ENCODE measurements at places on chromosomes 1 and 21. TPM values are rescaled to one million over a fixed set of nuclear protein-coding genes. Genes with fewer than 3 reads are reported as not detected.

DNA sequence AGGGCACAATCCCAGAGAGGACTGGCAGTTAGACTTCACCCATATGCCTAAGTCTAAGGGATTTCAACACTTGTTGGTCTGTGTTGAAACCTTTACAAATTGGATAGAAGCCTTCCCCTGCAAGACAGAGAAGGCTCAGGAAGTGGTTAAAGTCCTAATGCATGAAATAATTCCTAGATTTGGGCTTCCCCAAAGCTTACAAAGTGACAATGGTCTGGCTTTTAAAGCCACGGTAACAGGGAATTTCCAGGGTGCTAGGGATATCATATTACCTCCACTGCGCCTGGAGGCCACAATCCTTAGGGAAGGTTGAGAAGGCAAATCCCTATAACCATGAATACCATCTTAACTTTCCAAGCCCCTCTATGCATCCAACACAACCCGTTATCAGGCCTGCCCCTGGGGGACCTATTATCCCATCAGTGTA, 3.3 kb upstream of the FMO4 start:
- peaks cover 2% of the 10 kb centered on the region for H3K4me1 ChIP-seq
- H3K4me3 ChIP-seq: no peak overlapping the region
- H3K36me3 ChIP-seq: no peaks in the 10 kb centered on the region
- DNase-seq: no peak

The ZFP69B gene
- total RNA-seq: 0.60 TPM

- H3K4me1 ChIP-seq: peaks cover 5% of the 10 kb centered on the region
- H3K27ac ChIP-seq: no peak overlapping the region
- H3K36me3 ChIP-seq: no peaks in the 10 kb centered on the region
Measured at GRCh38 chr21:27569831-27570230, 602.9 kb upstream of the ADAMTS5 start.

- no peaks in the 10 kb centered on the region for H3K36me3 ChIP-seq
- no peak overlapping the region for H3K4me3 ChIP-seq
- H3K4me1 ChIP-seq: no peaks in the 10 kb centered on the region
- DNase-seq: no peak
- H3K27me3 ChIP-seq: no peaks in the 10 kb centered on the region
- no peak overlapping the region for H3K27ac ChIP-seq
Measured at GRCh38 chr1:178065250-178065649, 28.7 kb upstream of the RASAL2 start.

- no peak overlapping the region for H3K4me3 ChIP-seq
- no peaks in the 10 kb centered on the region for H3K4me1 ChIP-seq
- DNase-seq: no peak
- H3K27me3 ChIP-seq: no peaks in the 10 kb centered on the region
Measured at GRCh38 chr1:3638676-3639075, 11.2 kb downstream of the WRAP73 start.

DNA sequence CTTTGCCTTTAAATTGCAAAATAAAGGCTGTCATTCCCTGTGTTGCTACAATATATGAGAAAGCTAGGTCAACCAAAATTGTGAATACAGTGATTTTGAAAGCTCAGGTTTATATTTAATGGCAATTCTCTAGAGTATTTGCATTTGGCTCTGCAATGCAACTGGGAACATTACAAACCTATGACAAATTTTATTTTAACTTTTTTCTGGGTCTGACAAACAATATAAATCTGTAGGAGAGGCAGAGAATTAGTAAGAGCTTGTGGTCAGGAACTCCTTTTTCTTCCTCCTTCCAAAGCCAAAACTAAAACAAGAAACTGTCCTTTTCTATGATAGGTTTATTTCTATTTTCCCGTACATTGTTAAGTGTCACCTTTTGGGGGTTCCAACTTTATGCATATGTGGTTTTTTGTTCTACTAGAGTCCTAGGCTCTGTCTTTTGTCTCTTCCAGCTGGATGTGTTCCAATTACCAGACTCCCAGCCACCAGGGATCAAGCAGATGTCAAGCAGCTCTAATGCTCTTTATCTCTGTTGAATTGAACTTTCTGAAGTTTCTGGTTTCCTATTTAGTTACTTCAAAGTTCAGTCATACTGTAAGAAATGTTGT, 106.9 kb downstream of the ASH1L start:
- H3K27ac ChIP-seq: no peak overlapping the region
- H3K4me1 ChIP-seq: no peaks in the 10 kb centered on the region
- H3K4me3 ChIP-seq: no peak overlapping the region
- DNase-seq: no peak

DNA sequence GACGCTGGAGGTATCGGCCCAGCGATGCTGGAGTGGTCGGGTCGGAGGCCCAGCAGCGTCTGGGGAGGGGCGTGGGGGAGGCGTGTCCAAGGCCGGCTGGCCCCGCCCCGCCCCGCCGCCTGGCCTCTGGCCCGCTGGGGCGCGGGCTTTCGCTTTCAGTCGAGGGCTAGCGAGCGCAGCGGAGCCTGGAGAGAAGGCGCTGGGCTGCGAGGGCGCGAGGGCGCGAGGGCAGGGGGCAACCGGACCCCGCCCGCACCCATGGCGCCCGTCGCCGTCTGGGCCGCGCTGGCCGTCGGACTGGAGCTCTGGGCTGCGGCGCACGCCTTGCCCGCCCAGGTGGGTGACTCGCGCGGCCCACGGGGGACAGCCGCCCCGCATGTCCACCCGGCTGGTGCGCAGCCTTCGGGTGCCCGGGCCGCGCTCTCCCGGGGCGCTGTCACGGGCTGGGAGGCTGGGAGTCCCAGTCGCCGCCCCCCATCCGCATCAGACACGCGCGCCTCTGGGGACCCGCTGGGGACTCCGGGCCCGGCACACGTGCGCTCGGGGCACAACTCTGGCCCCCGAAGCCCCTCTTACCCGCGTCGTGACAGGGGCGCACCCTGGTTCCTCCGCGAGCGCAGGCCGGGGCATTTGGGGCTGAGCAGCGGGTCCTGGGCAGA, at the start of gene TNFRSF1B:
TNFRSF1B (plus strand) TSS at position 158 of the 659 bp plus-strand sequence; CDS start at position 259, 101 bp downstream.
- H3K4me3 ChIP-seq: peak within 1 kb of the TSS; percentile 58
- H3K27me3 ChIP-seq: no peaks in the 10 kb centered on the region
- peak; percentile 83 for DNase-seq
- no peaks in the 10 kb centered on the region for H3K36me3 ChIP-seq
- peak within 1 kb of the TSS; percentile 26 for H3K27ac ChIP-seq
- H3K4me1 ChIP-seq: peaks cover 19% of the 10 kb centered on the region

GRCh38 chr1:115624859-115625258, 16.9 kb upstream of the VANGL1 start:
- no peak for DNase-seq
- H3K27me3 ChIP-seq: no peaks in the 10 kb centered on the region
- no peaks in the 10 kb centered on the region for H3K4me1 ChIP-seq

GRCh38 chr1:119613769-119614720, 34.0 kb downstream of the ZNF697 start:
- H3K27me3 ChIP-seq: no peaks in the 10 kb centered on the region
- H3K27ac ChIP-seq: no peak overlapping the region
- H3K4me3 ChIP-seq: no peak overlapping the region
- H3K4me1 ChIP-seq: peaks cover 13% of the 10 kb centered on the region
- no peaks in the 10 kb centered on the region for H3K36me3 ChIP-seq

GRCh38 chr1:31926853-31927660, 11.1 kb downstream of the PTP4A2 start:
- peaks cover 16% of the 10 kb centered on the region for H3K4me1 ChIP-seq
- no peak for DNase-seq
- no peaks in the 10 kb centered on the region for H3K36me3 ChIP-seq
- H3K27ac ChIP-seq: no peak overlapping the region
- H3K27me3 ChIP-seq: no peaks in the 10 kb centered on the region

- peaks cover 5% of the 10 kb centered on the region for H3K4me1 ChIP-seq
- DNase-seq: no peak
- no peaks in the 10 kb centered on the region for H3K36me3 ChIP-seq
- no peak overlapping the region for H3K27ac ChIP-seq
- H3K4me3 ChIP-seq: no peak overlapping the region
Measured at GRCh38 chr1:12610305-12610935, 7.6 kb downstream of the DHRS3 start.

- no peak overlapping the region for H3K27ac ChIP-seq
- H3K36me3 ChIP-seq: no peaks in the 10 kb centered on the region
- no peaks in the 10 kb centered on the region for H3K27me3 ChIP-seq
- no peak overlapping the region for H3K4me3 ChIP-seq
Measured at GRCh38 chr1:87902830-87903229, 574.1 kb downstream of the LMO4 start.

GRCh38 chr1:183443466-183443865, 25.3 kb upstream of the NMNAT2 start:
- no peaks in the 10 kb centered on the region for H3K4me1 ChIP-seq
- H3K27me3 ChIP-seq: no peaks in the 10 kb centered on the region
- H3K4me3 ChIP-seq: no peak overlapping the region
- no peak for DNase-seq
- no peak overlapping the region for H3K27ac ChIP-seq

GRCh38 chr1:30807318-30808066, 49.9 kb upstream of the LAPTM5 start:
- H3K4me1 ChIP-seq: no peaks in the 10 kb centered on the region
- H3K36me3 ChIP-seq: no peaks in the 10 kb centered on the region
- DNase-seq: no peak

The EVA1C gene
- 49.6 TPM for total RNA-seq

The TMEM82 gene
- not detected for total RNA-seq

The S100A12 gene
- not detected for total RNA-seq

The DSCAM gene
- not detected for total RNA-seq

GRCh38 chr1:185249563-185249962, 67.5 kb downstream of the IVNS1ABP start:
- DNase-seq: no peak
- no peaks in the 10 kb centered on the region for H3K4me1 ChIP-seq
- no peak overlapping the region for H3K27ac ChIP-seq
- H3K36me3 ChIP-seq: no peaks in the 10 kb centered on the region

The TCEA3 gene
- 42.0 TPM for total RNA-seq

The KMO gene
- total RNA-seq: not detected

DNA sequence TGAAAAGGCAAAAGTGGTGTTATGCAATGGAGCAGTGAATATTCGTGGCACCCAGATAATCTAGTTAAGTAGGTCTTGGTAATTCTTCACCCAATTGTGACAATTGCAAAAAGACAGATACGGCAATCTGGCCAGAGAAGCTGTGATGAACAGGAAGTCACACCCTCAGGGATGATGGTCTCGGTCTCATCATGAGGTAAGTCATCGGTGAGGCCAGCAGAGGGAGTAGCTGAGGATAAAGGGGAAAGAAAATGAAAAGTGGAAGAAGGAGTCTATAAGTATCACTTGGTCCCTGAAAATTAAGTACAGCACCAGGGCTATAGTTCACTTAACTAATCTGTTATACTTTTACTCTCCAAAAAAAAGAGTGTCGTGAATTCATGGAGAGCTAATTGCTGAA, 258.8 kb upstream of the NCAM2 start:
- H3K4me3 ChIP-seq: no peak overlapping the region
- H3K4me1 ChIP-seq: no peaks in the 10 kb centered on the region
- H3K36me3 ChIP-seq: no peaks in the 10 kb centered on the region
- H3K27ac ChIP-seq: no peak overlapping the region

The DCST1 gene
- total RNA-seq: 0.30 TPM

DNA sequence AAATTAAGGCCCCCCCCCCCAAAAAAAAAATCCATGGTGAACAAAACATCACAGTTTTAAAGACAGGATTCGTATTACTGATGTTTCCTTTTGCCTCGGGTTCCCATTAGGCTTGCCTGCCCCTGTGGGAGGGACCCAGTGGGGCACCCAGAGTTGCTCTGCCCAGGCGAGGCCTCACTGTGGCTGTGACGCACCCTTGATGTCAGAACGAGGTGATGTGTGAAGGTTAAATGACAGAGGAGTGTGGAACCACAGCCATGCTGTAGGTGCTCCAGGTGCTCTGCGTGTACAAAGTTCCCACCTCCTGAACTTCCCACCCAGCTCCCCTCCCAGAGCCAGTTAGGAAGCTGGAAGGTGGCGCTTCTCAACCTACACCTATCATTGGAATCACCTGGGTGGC, 37.9 kb downstream of the GRHL3 start:
- H3K27me3 ChIP-seq: no peaks in the 10 kb centered on the region
- no peaks in the 10 kb centered on the region for H3K4me1 ChIP-seq
- H3K27ac ChIP-seq: no peak overlapping the region
- no peak overlapping the region for H3K4me3 ChIP-seq
- no peaks in the 10 kb centered on the region for H3K36me3 ChIP-seq
- no peak for DNase-seq

The TAS1R1 gene
- not detected for total RNA-seq

GRCh38 chr1:163922743-163923201, 601.0 kb downstream of the NUF2 start:
- H3K27me3 ChIP-seq: no peaks in the 10 kb centered on the region
- no peak overlapping the region for H3K27ac ChIP-seq
- DNase-seq: no peak
- no peak overlapping the region for H3K4me3 ChIP-seq

- H3K4me3 ChIP-seq: no peak overlapping the region
- peaks cover 8% of the 10 kb centered on the region for H3K4me1 ChIP-seq
- no peaks in the 10 kb centered on the region for H3K27me3 ChIP-seq
- DNase-seq: peak; percentile 36
- H3K36me3 ChIP-seq: no peaks in the 10 kb centered on the region
Measured at GRCh38 chr1:165696625-165697100, 1.7 kb downstream of the ALDH9A1 start.

GRCh38 chr1:241343956-241344355, 13.0 kb downstream of the RGS7 start:
- DNase-seq: no peak
- no peaks in the 10 kb centered on the region for H3K4me1 ChIP-seq
- H3K27ac ChIP-seq: no peak overlapping the region
- H3K4me3 ChIP-seq: no peak overlapping the region
- H3K36me3 ChIP-seq: no peaks in the 10 kb centered on the region

- H3K36me3 ChIP-seq: no peaks in the 10 kb centered on the region
- DNase-seq: no peak
- H3K4me1 ChIP-seq: no peaks in the 10 kb centered on the region
- H3K27ac ChIP-seq: no peak overlapping the region
- H3K27me3 ChIP-seq: no peaks in the 10 kb centered on the region
- H3K4me3 ChIP-seq: no peak overlapping the region
Measured at GRCh38 chr21:37862536-37862935, 53.7 kb downstream of the KCNJ6 start.

- no peaks in the 10 kb centered on the region for H3K27me3 ChIP-seq
- H3K4me1 ChIP-seq: no peaks in the 10 kb centered on the region
- H3K36me3 ChIP-seq: no peaks in the 10 kb centered on the region
- no peak overlapping the region for H3K27ac ChIP-seq
- DNase-seq: no peak
Measured at GRCh38 chr1:173052681-173053196, 2.0 kb upstream of the TNFSF18 start.

GRCh38 chr1:10267319-10267718, 56.9 kb downstream of the KIF1B start:
- H3K27ac ChIP-seq: no peak overlapping the region
- no peaks in the 10 kb centered on the region for H3K36me3 ChIP-seq

GRCh38 chr1:66343569-66344325, 190.2 kb upstream of the SGIP1 start:
- no peaks in the 10 kb centered on the region for H3K27me3 ChIP-seq
- H3K4me3 ChIP-seq: no peak overlapping the region
- H3K4me1 ChIP-seq: peaks cover 3% of the 10 kb centered on the region
- H3K27ac ChIP-seq: no peak overlapping the region
- no peaks in the 10 kb centered on the region for H3K36me3 ChIP-seq

The C21orf58 gene
- total RNA-seq: 26.8 TPM

The FCRL5 gene
- 0.17 TPM for total RNA-seq

Data from ovary (tissue), 10 donors.